ENCODE measurements at places on chromosomes 13 and 19. TPM values are rescaled to one million over a fixed set of nuclear protein-coding genes. Genes with fewer than 3 reads are reported as not detected.
A peak's percentile ranks its signal among the peaks of the same experiment; 100 is the strongest.

DNA sequence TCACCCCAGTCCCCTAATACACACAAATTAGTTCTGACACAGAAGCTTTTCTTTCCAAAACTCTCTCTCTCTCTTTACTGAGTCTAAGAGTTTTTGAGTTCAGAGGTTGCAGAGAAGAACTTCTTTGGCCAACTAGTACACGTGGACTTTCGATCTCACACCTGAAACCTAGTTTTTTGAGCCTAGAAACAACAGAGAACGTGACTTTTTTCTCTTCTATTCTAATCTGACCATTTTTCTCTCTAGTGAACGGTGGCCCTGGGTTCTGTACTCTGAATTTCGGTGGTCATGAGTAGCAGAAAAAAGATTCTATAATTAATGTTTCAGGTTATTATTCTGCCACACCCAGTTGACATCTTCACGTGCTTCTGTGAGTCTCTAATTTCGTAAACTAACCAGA lies 24.2 kb downstream of the PCDH20 start:
- DNase-seq, result no peak

GRCh38 chr13:41311406-41312175 lies 524 bp downstream of the NAA16 start:
- DNase-seq, result peak; percentile 19

- no peak for DNase-seq
Measured at GRCh38 chr19:2631213-2631821, 71.2 kb downstream of the GNG7 start.

NLRP5 gene
- not detected for total RNA-seq

LYPD3 gene
- total RNA-seq, result 0.60 TPM

Data from progenitor cell of endocrine pancreas (in vitro differentiated cells).